ENCODE measurements at places on chromosomes 13 and 19.

DNA sequence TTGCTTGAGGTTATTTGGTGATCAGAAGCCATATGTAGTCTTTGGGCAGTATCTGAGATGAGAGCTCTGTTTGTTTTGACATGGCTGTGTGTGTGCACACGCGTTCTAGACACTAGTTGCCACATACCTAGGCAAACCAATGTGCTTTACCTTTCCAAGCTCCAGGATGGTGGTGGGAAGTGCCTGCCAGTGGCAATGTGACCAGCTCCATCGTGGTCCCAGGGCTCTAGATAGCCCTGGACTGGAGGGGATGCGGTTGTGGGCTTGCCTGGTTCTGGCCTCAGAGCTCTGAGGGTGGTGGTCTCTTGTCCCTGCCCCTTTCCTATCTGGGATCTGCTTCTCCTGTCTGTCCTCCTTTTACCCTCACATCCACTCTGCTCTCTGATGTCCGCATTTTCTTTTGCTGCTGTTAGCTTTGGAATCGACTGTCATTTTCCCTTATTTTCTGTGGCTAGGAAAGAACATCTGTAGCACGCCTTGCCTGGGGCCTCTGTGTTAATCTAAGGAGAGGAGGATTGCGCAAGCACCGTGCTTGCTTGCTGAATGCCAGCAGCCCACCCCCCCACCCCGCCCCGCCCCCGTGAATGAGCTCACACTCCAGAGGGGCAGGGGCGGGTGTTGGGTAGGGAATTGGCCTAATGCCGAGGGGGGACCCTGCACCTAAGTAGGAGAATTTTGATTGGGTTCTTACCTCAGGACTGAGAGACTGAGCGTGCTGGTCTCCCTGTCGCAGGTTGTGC is 89.5 kb downstream of the ARHGEF7 start:
- DNase-seq, result no peak

- no peak for DNase-seq
Measured at GRCh38 chr13:94063096-94063495, 416.4 kb downstream of the DCT start.

GRCh38 chr13:28089065-28089464 is 11.3 kb downstream of the FLT3 start:
- no peak for DNase-seq

DNA sequence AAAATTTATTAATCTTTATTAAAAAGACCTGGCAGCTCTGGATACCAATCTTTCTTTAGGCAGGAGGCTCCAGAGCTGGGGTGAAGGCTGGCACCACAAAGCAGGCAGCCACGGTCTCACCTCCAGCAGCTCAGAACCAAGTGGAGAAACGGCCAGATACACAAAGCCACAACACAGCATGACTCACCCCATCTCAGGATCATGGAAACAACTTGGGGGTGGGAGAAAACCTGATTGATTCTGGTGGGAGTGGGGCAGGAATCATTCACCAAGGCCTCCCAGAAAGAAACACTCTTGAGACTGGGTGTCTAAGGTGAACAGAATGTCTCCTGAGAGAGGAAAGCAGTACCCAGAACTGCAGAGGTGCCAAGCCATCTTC is 64.2 kb downstream of the CRYL1 start:
- DNase-seq, result no peak

DNA sequence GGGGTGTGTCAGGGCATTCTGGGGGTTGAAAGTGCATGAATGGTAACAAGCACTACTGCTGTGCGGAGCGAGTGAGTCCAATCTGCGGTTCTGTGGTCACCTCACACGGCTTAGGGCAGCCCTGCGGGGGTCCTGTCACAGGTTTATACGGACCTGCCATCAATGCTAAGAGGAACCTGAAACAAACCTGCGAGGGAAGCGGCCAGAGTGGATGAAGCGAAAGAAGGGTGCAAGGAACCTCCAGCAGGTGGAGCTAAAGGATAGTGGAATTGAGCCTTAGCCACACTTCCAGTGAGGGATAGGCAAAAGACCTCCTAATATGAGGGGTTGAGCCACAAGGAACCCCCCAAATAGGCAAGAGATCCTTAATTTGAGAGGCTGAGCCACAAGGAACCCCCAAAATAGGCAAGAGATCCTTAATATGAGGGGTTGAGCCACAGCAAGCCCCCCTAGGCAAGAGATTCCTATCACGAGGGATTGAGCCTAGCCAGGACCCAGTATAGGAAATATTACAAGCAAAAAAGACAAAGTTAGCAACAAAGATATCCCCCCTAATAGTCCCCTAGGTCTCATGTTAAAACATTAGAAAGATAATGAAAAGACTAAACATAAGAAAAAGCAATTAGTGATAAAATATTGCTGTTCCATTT is 6.3 kb upstream of the ZNF69 start:
- no peak for DNase-seq

GRCh38 chr19:33458807-33459206 is 62.8 kb downstream of the PEPD start:
- DNase-seq, result no peak

- no peak for DNase-seq
Measured at GRCh38 chr19:35447606-35448469, at the start of gene FFAR2. FFAR2 (plus strand) TSS chr19:35448257; CDS start chr19:35449715, 1,458 bp downstream.

- no peak for DNase-seq
Measured at GRCh38 chr19:14494910-14495671, 836 bp downstream of the GIPC1 start.

- DNase-seq, result peak; percentile 78
Measured at GRCh38 chr19:10450853-10451609, 30.7 kb downstream of the PDE4A start.

DNA sequence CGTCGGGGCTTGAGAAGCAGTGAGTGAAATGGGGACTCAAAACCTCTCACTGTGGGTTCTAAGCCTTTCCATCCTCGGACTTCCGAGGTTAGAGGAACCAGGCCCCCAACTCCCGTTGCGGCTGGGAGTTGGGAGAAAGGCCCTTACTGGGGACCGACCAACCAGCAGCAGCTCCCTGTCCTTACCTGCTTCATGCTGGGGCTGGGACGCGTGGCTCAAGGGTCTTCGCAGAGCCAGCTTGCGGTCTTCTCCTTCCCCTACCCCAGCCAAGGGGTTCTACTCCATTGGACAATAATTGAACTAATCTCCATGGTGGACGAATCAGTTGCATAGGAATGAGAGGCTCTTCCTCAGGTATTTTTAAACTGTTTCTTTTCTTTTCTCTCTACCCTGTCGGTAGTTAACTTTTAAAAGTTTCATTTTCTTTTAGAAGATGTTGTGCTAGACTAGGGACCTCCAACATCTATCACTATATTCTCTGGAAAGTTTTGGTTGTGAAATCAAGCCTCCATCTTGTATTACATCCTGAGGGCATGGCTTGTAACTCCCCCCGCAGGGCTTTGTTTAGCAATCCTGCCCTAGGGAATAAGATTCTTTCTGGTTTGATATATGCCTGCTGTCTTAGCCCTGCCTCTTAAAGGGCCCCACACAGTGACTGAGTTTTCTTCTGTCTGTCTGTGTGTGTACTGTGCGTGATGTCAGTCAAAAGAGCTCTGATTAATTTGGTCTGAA is 1027.1 kb upstream of the PCDH9 start:
- no peak for DNase-seq

- no peak for DNase-seq
Measured at GRCh38 chr19:956766-957440, 27.2 kb upstream of the WDR18 start.

DNA sequence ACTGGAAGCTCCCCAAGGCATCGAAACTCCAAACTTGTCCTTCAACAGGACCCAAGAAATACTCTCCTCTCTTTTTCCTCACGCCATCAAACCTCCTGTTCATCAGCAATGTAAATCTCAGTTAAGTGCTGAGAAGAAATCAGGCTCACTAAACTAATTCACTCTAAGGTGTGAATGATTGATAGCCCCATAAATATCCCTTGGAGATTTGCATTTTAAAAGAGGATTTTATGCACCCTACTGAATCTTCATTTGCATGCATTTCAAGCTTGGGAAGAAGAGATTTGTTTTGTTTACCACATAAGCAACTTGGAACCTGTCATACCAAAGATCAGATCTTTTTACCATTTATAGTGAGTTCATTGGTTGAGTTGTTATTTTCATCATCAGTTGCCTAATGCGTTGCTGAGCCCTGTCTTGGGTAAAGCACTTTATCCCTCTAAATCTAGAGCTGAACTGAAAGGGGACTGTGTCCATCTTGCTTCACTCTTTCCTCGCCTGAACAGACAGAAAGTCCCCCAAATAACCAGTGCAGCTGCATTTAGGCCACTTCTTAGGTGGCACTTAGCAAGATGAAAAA is 40.2 kb upstream of the GSX1 start:
- DNase-seq, result no peak

DNA sequence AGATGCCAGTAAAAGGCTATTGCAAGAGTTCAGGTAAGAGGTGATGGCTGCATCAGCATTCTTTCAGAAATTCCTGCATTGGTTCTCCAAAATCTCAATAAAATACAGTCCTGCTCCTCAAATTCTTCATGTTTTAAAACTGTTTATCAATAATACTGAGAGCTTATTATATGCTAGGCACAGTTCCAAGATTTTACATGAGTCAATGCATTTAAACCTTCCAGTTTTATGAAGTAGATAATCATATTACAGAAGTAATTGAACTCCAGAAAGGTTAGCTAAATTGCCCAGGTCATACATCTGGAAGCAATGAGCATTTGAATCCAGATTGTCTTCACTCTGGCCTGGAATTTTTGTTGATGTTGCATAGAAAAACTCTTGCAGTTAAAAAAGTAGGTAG is 282.9 kb upstream of the SLITRK6 start:
- DNase-seq, result no peak

DNA sequence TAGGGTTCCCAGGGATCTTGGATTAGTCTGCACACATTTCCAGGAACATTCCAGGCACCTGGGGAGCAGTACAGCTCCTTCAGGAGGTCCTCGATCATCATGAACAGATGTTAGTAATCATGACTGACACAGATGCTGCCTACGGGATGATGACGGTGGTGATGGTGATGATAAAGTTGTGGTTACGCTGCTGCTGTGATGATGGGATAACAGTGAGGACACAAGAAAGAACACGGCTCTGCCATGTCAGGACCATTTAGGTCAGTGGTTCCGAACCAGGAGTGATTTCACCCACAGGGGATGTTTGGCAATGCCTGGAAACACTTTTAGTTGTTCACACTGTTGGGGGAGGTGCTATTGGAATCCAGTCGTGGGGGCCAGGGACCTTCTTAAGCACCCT is 1193.0 kb downstream of the UQCRFS1 start:
- DNase-seq, result no peak

DNA sequence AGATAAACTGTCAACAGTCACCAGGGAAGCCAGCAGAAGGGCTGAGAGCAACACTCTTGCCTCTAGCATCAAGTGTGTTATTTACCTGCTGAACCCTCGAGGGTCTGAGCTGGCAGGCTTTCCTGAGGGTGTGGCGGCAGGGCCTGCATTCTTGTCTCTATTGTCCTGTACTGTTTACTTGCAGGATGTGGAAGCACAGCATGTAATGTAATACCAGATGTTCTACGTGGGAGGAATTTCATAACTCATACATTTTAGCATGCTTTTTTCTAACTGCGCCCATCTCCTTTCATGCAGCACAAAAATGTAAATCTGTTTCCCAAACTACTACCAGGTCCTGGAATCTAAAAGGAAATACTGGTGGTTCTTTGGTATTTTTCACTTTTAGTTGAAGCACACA is 153.1 kb downstream of the RGCC start:
- peak; percentile 84 for DNase-seq

DNA sequence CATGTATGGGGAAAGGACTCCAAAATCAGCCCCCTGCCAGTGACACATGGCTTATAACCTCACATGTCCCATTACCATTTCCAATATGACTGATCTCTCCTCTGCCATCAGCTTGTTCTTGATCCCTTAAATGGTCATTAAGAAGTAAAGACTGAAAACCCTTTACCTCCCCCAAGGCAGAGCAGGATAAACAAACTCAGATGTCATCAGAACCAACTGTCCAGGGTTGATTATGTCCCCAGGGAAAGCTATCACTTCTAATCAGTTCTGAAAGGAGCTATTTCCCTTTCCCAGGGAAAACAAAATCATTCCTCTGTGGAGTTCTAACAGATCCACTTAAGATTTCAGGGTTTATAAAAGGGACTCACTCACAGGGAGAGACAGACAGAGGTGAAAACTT is 350.9 kb downstream of the SUCLA2 start:
- no peak for DNase-seq

GRCh38 chr13:49347650-49348385 is 96.0 kb downstream of the CAB39L start:
- DNase-seq, result no peak
